ENCODE measurements at places on chromosomes 1 and 21.

DNA sequence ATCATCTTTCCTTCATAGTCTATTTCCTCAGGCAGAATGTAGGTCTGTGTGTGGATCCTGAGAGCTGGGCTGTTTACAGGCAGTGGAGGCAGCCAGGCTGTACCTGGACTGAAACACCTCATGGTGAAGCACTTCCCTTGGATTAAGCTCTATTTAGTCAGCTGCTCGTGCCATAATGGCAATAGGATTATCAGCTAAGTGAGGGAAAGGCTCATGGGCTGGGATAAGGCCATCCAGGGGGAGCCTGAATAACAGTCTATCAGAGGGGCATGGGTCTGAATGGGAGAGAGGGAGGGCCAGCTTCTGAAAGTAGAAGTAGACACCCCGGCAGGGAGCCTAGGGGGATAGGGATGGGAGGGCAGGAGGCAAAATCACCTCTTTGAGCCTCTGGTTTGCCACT lies 8.3 kb downstream of the RNASEL start:
- no peak for DNase-seq

GRCh38 chr1:93080179-93080823 lies 1.2 kb downstream of the MTF2 start:
- DNase-seq = no peak

- DNase-seq = no peak
Measured at GRCh38 chr21:34558166-34558565, 46.2 kb upstream of the KCNE1 start.

GRCh38 chr1:18798946-18799345 lies 60.5 kb downstream of the TAS1R2 start:
- no peak for DNase-seq

DNA sequence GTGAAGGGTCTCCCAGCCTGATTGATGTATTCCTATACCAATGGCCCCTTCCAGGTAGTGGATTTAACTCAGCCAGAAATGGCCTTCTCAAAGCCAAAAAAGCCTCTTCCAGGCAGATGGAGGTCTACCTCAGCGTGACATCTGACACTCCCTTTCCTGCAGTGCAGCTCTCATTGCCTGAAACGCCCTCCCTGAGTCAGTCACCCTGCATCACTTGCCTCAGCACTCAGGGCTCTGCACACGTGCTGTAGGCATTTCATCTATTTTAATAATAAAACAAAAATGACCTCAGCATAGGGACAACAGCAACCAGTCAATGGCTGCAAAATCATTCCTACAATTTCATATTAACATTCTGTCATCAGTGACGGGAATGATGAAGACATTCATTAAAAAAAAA lies 64.4 kb upstream of the GJA5 start:
- DNase-seq = no peak

Measured in NCI-H1930 (cell line).